ENCODE measurements at places on chromosomes 4 and X.

DNA sequence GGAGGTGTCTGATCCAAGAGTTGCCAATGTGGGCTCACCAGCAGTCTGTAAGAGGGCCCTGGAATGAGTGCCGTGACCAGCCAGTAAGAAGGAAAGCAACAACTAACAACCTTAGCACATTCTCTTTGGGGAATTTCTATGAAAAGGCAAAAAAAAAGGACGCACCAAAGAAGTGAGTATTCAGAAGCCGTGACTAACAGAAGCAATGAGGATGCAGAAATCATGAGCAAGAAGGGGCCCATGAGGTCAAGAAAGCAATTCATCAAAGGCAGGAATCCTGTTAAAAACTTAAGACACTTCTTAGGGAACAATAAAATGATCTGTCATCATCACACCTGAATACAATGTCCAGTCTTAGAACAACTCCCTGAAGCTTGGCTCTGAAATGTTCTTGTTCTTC lies 260.5 kb downstream of the RAPGEF2 start:
- DNase-seq: no peak

DNA sequence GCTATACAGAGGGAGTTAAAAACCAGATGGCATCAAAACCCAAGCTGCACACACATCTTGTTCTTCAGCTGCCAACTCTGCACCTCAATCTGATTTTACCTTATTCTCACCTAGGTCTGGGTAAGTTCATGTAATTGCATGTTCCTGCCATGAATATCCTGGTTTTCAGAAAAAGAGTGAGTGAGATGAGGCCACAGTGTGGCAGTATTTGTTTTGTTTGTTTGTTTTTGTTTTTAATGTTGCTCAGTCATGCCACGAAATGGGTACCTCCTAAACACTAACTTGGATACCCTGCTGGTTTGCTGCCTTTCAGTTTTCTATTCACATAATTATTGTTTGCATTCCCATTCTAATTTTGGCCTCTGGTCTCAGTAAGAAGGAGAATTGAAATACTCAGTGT lies 22.5 kb downstream of the TMEM164 start:
- no peak for DNase-seq

DNA sequence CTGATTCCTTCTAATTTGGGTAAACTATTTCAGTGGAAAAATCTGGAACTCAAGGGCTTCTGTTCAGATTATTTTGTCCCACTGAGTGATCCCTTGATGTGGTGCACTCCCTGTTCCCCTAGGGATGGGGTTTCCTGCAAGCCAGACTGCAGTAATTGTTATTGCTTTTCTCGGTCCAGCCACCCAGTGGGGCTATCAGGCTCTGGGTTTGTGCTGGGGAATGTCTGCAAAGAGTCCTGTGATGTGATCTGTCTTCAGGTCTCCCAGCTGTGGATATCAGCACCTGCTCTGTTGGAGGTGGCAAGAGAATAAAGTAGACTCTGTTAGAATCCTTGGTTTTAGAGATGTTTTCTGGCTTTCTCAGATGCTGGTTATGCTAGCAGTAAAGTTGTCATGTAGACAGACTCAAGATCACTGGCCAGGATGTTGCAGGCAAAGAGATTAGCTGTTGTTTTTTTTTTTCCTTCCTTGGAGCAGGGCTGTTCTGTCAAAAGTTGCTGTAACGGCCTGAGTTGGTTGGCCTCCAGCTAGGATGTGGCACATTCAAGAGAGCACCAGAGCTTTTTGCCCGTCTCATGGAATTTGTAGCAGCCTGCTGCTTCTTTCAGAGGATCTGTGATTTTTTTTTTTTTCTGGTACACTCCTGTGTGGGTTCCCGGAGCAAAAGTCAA lies 1314.0 kb downstream of the PCDH19 start:
- DNase-seq: no peak

DNA sequence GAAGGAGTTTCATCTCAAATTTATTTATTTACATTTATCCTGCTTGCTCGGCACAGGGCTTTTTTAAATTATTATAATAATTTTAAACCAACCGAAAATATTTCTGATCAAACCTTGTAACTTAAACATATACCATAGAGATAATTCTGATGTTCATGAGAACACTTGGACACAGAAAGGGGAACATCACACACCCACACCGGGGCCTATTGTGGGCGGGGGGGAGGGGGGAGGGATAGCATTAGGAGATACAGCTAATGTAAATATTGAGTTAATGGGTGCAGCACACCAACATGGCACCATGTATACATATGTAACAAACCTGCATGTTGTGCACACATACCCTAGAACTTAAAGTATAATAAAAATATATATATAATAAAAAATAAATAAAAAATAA lies 2.9 kb downstream of the ANXA5 start:
- DNase-seq: no peak

GRCh38 chr4:40216622-40217366 lies 20.0 kb downstream of the RHOH start:
- no peak for DNase-seq

All from NCI-H2171 (cell line).